ENCODE measurements at places on chromosomes 1 and 21.

DNA sequence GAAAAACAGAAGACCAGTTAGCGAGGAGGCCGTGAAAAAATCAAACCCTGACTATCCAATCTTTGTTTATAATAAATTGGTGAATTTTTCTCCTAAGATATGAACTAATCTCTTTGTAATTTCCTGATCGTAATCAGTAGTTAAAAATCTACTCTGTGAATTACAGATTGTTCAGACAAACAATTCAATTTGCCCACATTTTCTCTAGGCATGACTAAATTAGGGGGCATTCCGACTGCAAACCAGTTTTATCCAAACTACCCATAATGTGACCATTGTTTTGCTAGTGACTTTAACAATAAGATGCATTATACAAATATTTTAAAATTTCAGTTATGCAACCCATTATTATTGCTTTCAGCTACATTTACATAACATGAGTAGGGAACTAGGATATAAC, 546.9 kb upstream of the ADAMTS5 start:
- DNase-seq: no peak

- DNase-seq: no peak
These were observed 28.1 kb upstream of the CSF1 start for GRCh38 chr1:109882288-109883245.

DNA sequence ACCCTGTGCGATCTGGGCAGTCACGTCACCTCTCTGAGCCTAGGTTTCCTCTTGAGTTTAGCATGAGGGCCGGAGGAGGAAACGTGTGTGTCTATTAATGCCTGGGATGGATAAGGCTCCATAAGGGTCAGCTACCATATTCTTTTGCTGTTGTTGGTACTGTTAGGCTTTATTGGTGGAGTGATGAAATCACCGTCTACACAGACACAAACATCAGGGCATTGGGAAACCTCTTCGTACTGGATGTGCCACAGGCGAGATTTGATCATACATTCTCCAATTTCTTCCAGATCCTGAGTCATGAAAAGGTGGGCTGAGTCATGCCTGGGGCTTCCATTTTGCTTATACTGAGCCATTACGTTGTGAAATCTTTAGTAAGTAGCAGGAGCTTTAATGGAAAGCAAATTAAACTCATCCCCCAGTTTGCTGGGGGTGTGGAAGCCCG, 24.9 kb upstream of the GRHL3 start:
- DNase-seq: no peak

GRCh38 chr1:91826649-91827048, 59.3 kb downstream of the TGFBR3 start:
- DNase-seq: no peak

DNA sequence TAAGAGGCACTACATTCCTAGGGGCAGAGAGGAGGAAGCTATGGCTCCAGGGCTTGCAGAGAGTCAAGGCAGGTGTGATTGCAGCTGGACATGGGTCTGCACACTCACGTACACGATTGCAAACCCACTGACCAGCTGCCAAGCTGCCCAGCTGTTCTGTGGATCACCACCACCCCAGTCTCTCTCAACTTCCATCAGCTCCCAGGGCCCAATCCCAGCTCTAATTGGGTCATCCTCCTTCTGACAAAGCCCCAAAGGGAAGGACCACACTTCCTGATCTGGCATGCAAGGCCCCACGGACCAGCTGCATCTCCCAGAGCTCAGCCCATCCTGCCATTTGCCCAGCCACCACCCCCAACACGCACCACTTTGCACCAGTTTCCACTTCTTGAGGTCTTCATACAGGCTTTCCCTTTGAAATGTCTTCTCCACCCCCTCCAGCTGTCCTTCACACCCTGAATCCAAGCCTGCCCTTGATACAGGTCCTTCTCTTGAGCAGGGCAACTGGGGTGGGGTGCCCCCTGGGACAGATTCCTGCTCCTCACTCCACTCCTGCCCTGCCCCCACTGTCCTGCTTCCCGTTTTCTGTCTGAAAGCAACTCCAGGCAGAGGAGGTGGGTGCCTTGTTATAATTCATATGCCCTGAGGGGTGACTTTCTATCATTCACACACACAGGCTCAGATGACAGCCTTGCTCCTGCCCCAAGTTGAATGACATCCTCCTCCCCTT, 179.4 kb upstream of the EDN2 start:
- no peak for DNase-seq

GRCh38 chr1:44717156-44717555, 13.8 kb downstream of the RNU5D-1 start:
- DNase-seq: no peak

All from NCI-H1105 treated with DMSO at 0.1 percent for 48 hours (cell line).